Stimulated activated CD8-positive, alpha-beta memory T cell treated with anti-CD3 and anti-CD28 coated beads, Interleukin-4, amount 100 ng/mL, for 24 hours (primary cell): ENCODE measurements at places on chromosomes 2 and 18.

- no peak for DNase-seq
Observed at GRCh38 chr2:128597121-128597762, 278.6 kb upstream of the HS6ST1 start.

DNA sequence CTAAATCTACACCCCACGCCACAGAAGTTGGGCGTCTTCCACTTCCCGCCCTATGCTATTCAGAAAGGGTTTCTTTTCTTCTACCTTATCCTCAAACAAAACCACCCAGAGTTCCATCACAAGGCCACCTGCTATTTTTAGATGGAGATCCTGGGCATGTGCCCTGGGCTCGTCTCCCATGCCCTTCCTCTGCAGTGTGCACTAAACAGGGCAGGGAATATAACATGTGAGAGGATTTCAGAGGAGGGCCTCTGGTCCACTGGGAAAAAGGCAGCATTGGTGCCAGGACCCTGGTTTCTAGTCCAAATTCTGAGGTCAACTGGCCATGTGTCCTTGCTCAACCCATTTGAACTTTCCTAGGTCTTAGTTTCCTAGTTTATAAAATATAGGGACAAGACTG lies 320.0 kb downstream of the NCKAP5 start:
- DNase-seq, result no peak

DNA sequence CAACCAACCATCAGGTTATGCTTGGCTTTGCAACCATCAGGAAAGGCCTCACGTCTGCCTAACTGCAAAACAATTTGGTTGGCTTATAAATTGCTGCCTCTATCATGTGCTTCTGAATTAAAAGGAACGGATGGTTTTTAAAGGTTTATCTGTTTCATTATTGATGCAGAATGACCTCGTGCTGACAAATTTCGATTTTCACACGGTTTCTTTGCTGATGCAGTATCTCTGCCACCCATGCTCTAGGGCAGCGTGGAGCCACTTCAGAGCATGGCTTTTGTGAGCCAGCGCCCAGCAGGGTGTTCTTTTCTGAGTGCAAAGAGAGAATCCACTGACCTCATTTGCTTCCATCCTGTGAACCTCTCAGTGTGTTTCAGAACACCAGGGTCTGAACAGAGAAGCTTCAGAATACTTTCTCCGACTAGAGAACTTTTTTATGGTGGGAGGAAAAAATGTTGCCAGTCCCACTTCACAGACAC lies 143.1 kb upstream of the L3MBTL4 start:
- DNase-seq, result no peak

DNA sequence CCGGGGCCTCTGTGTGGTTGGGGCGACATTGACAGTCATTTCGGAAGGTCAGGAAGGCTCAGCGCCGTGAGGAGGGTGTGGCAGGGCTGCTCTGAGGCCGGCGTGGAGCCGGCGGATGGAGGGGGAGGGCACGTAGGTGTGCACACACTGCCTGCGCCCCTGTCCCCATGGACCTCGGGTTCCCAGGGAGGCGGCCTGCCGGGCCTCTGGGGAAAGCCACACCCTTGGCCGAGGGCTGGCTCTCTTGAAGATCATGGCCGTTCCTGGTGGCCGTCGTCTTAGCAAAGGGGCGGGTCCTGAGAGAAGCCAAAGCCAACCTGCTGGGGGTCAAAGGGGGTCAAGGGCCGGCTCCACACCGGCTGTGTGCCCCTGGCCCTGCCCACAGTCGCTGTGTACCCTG lies 11.9 kb downstream of the GPC1 start:
- DNase-seq, result no peak

GRCh38 chr2:46580416-46580815 lies 101.1 kb downstream of the TMEM247 start:
- no peak for DNase-seq
